ENCODE measurements at places on chromosomes 11 and 22.
A peak's percentile ranks its signal among the peaks of the same experiment; 100 is the strongest.

- DNase-seq, result no peak
Measured at GRCh38 chr11:2843551-2843950, 42.0 kb downstream of the CDKN1C start.

DNA sequence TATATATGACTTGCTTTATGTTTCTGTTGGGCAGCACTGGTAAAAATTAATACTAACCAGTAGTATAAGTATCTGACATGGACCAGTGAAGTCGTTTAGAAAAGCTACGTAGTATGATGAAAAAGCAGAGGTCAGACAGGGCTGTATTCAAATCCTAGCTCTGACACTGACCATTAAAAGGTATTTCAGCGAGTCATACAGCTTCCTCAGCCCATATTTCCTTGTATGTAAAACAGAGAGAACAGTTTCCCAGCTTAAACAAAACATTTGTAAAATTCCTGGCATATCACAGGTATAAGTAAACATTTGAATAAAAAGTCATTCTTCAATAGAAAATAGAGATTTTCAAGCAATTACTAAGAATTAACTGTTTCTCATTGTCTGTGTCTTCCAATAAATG is 4.2 kb downstream of the NOX4 start:
- DNase-seq, result no peak

DNA sequence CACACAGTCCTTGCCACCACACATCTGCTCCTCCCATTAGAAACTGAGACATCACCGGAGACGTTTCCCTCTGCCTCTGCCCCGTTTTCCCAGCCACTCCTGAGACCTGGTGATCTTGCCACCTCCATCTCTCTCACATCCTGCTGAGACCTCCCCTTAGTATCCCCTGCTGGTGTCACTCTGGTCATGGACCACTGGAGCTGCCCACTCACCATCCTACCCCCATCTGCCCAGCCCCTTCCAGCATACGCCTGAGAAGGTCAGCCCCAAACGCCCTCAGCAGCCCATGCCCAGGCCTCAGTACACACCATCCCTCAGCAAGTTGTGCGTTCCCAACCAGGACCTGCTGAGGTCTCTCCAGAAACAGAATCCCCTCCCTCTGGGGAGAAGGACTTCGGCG is 64.3 kb downstream of the SHANK2 start:
- no peak for DNase-seq

GRCh38 chr11:104060004-104060794 is 23.8 kb downstream of the DDI1 start:
- DNase-seq, result no peak

DNA sequence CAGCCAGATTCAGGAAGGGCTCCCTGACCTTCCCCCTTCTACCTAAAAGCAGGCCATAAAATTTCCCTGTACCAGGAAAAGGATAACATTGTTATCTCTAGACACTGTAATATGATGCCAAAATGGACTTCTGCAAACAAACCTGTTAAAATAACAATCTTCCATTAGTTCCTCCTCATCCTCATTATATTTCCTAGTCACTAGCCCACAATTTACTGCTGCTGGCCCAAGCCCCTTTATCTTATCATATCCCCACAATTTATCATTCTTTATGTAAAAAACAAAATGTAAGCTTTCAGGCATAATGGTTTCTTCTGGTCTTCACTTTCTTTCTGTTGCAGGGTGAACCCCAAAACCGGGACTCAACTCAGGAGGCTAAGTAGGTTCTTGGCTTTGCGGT is 1132.1 kb upstream of the CNTN5 start:
- no peak for DNase-seq

GRCh38 chr11:14184028-14184940 is 174.7 kb downstream of the RRAS2 start:
- no peak for DNase-seq

DNA sequence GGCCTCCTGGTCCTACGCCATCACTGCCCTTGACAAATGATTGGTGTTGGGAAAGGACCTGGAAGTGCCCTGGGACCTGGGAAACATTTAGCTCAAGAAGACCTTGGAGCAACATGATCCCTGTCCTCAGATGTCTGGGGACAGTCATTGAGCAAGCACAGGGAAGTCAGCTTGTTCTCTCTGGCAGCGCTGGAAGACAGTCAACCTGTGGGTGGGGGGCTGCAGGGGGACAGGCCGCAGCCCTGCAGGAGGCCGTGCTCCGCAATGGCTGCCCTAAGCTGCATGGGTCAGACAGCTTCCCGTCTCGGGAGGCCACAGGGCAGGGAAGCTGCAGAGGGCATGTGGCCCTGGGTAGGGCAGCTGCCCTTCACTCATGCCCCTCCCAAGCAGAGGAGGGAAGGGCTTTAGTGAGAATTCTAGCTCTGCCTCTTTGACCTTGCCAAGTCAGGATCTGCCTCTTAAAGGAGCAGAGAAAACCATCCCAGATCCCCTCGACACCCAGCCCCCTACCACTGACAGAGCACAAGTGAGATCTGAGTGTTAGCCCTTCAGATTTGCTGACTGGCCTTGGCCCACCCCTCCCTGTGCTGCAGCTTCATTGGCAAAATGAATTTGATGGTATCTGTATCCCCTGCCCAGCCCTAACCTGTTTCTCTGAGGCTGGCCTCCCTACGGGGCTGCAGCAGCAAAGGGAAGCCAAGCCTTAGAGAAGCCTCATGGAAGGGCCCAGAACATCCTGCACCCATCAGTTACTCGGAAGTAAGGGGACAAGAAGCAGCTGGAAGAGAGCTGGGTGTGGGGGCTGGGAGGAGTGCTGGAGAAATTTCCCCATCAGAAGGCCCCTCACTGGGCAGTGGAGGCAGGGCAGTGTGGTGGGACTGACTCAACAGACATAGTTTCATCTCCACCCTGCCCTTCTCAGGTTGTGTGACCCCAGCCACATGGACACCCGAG is 6.2 kb upstream of the SREBF2 start:
- no peak for DNase-seq

DNA sequence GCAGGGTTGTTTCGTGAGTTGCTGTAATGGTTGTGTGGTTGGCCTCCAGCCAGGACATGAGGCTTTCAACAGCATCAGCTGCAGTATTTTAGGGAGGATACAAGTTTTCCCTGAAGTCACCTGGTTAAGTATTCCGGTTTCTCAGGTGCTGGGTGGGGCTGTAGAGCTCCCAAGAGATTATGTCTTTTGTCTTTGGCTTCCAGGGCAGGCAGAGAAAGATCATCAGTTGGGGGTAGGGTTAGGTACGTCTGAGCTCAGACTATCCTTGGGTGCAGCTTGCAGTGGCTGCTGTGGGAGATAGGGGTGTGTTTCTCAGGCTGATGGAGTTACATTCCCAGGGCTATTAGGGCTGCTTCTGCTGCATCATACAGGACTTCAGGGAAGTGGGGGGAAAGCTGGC is 47.5 kb upstream of the MRGPRX1 start:
- peak; percentile 40 for DNase-seq

DNA sequence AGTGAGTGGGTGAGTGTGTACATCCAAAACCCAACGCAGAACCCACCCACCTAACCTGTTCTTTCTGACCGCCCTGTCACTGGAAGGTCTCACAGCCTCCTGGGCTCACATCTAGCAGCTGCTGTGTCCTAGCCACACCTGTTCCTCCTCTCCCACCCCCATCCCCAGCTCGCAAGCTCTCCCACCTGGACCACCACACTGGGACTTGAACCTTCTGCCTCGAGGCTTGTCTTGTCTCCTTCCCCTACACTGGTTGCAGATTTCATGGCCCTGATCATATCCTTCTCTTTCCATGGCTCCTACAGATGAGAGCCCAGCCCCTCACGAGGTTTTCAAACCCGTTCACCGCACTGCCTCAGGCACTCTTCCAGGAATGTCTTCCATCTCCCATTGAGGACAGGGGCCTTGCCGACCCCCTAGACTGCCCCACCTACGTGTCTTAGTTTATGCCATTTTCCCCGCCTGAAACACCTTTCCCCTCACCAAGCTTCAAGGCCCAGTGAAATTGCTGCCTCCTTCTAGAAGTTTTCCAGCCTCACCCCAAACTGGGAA is 6.7 kb downstream of the IFITM10 start:
- no peak for DNase-seq

DNA sequence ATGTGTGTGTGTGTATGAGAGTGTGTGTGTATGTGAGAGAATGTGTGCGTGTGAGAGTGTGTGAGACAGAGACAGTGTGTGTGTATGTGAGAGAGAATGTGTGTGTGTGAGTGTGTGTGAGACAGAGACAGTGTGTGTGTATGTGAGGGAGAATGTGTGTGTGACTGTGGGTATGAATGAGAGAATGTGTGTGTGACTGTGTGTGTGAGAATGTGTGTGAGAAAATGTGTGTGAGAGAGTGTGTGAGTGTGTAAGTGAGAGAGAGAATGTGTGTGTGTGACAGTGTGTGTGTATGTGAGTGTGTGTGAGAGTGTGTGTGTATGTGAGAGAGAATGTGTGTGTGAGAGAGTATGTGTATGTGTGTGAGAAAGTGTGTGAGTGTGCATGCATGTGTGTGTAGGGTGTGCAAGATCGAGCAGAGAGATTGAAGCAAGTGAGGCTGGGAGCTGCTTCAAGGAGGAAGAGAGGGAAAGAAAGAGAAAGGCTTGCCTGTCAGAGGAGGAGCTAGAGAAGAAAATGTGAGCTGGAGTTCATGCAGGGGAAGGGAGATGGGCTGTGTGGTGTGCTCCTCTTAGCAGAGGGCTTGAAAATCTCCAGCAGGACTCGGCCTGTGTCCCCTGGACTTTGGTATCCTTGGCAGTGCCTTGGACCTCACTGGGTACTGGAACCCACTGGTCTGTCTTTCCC is 27.7 kb upstream of the TP53I11 start:
- DNase-seq, result no peak

DNA sequence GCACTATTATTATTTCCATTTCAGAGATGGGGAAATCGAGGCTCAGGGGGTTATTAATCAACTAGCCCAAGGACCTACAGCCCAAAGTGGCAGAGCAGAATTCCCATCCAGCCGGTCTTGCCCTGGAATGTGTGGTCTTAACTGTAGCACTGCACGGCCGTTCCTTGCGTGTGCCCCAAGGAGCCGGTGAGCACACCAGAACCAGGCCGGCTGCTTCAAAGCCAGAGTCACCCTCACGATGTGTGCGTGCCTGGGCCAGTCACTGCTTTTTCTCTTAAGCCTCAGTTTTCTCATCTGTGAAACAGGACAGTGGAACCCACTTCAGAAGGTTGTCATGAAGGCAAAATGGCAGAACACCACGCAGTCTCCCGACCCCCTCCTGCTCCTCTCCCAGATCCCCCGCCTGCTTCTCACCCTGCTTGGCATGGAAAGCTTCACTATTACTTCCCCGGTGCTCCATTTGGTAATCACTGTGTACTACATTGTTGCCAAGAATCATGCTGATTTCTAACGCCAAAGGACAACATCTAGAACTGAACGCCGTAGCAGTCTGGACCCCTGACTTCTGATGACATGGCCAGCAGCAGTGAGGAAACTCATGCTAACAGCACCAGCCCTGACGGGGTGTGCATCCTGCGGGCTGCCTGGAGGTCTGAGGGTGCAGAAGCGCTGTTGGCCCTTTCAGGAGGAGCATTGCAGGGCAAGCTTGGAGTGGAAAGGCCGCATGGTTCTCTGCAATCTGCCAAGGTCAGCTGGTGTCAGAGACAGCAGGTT is 106.8 kb upstream of the B3GAT1 start:
- DNase-seq, result no peak

DNA sequence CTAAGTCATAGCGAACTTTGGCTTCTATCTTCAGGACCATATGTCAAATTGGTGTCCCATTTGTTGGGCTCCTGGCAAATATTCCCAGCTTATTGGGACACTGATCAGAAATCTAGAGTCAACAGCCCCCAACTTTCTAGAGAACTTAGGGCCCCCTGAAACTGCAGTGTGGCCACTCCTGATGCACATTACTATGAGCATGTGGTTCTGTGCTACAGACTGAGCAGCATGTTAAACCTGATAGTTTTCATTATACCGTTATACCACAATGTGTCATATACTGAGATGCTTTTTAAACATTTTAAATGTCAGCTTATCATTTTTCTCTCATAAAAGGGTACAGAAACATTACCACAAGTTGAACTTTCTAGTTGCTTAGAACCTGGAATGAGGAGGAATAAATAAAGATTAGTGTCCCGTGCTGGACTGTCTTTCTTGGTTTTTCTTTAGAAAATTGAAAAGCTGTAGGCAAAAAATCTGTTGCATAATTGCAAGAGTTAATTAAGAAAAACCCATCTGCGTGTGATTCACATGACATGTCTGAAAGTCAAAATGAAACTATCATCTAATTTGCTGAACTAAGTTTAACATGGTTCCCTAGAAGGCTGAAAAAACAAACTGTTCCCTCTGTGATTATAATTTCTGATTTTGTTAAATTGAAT is 16.4 kb upstream of the CTSC start:
- DNase-seq, result no peak

- no peak for DNase-seq
Measured at GRCh38 chr11:35786188-35786587, 123.6 kb downstream of the TRIM44 start.

GRCh38 chr22:20405931-20406685 is 12.2 kb downstream of the ZNF74 start:
- DNase-seq, result no peak

DNA sequence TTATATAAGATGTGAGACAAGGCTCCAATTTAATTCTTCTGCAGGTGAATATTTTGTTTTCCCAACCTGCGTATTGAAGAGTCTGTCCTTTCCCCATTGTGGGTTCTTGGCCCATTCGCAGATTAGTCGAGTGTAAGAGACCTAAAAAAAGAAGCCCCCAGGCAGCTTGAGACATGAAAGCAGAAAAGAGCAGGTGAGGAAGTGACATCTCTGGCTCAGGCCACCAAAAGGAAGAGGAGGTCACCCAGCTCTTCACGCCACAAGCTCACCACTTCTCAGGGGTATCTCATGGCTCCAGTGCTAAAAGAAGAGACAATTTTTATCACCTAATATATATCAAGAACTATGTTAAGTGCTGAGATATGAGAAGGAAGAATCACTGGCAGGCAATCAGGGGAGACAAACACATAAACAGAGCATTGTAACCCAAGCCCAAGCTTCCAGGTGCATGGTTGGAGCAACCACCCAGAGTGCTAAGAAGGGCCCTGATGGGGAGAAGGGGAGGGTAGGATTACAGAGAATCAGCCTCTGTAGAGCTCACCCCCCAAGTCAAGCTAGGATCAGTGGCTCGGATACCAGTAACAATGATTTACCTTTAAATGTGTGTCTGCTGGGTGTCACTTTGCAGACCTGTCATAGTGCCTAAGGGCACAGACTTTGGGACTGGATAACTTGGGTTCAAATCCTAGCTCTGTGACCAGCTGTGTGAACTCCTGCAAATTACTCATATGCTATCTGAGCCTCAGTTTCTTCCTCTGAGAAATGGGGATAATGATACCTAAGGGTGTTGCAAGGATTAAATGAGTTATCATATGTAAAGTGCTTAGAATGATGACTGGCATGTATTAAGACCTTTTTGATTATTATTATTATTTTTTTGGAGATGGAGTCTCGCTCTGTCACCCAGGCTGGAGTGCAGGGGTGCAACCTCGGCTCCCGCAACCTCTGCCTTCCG is 39.2 kb downstream of the MCHR1 start:
- no peak for DNase-seq

- DNase-seq, result no peak
Measured at GRCh38 chr11:17102462-17102861, 25.0 kb upstream of the RPS13 start.

Measured in NCI-H187 (cell line).